ENCODE measurements at places on chromosomes 16 and 17. TPM values are rescaled to one million over a fixed set of nuclear protein-coding genes. Genes with fewer than 3 reads are reported as not detected.

GRCh38 chr16:14155572-14156190, 84.6 kb downstream of the MRTFB start:
- no peak for DNase-seq

DNA sequence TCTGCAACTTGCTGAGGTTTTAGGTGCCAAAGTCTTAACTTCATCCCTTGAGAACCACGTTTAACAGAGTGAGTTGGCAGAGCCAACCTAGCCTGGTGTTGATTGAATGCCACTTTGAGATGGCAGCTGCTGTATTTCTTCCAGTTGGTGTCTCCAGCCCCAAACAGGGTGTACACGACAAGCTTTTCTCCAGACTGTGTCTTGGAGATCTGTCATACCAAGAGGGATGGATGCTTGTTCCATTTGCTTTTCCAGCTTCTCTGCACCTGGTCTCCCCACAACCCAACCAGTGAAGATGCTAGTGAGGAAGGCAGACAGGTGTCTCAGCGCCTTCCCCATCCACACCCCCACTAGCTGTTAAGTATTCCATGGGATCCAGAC, 141.1 kb upstream of the HS3ST2 start:
- no peak for DNase-seq

DNA sequence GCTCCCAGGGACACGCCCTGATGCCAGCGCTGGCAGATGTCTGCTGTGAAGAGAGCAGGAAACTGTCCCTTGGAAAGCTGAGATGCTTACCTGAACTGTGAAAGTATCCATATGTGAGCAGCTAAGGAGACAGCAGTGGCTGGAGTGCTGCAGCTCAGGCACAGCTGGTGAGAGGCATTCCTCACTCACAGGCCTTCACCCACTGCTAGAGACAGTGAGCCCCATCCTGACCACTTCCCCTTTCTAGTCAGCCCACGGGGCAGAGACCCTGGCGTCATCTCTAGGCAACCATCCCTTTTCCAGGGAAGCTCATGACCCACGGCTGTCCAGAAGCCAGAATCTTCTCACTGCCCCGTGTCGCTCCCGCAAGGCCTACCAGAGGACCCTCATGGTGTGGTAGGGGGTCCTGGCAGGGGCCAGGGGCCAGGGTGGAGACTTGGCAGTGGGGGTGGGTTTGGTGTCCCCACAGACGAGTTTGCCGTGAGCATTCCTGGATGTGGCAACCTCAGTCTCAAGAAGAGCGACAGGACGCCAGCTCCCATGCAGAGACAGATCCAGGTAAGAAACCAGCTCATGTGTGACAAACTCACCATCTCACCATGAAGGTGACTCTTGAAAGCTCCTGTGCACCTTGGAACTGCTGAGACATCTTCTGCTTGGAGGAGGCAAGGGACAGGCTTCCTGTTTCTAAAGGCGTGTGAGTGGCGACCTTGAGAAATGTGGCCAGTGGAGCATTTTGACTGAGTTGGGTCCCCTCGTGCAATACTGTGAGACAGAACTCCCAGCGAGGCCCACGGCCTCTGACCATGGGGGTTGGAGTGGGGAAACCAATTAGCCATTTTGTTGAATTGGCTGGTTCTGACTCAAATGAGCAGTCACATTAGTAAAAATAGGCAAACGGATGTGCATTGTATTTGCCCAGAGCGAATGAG, at the start of gene SCIMP:
TSS of gene SCIMP (minus strand) at position 216 of the 932 bp plus-strand sequence. CDS start at position 111, 105 bp downstream.
- DNase-seq = no peak

GRCh38 chr17:41421116-41421515, 3.3 kb downstream of the KRT37 start:
- DNase-seq = no peak

Gene SPNS3
- 2.0 TPM for polyA plus RNA-seq

DNA sequence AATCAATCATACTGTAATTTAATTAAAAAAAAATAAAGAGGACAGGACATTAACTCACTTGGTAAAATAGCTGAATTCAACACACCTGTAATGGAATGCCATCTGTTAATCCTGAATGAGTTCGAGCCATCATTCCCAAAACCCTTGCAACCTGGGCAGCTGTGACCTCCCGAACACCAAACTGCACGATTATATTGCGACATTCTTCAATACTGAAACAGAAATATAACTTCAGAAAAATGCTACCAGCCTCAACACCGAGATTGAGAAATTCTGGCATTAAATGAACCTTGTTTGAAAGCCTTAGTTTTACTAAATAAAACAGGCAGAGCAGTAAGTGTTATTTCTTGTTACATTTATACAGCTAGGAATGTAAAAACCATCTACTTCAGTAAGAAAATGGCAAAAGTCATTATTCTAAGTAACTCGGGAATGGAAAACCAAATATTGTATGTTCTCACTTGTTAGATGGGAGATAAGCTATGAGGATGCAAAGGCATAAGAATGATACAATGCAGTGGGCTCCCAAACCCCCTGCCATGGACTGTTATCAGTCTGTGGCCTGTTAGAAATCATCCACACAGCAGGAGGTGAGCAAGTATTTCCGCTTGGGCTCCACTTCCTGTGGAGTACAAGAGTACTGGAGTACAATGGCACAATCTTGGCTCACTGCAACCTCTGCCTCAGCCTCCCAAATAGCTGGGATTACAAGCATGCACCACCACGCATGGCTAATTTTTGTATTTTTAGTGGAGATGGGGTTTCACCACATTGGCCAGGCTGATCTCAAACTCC, 46.5 kb downstream of the CNOT1 start:
- DNase-seq = no peak

Measured in right renal pelvis (tissue), 4 donors.